ENCODE measurements at places on chromosomes 6 and 20.
A peak's percentile ranks its signal among the peaks of the same experiment; 100 is the strongest.

DNA sequence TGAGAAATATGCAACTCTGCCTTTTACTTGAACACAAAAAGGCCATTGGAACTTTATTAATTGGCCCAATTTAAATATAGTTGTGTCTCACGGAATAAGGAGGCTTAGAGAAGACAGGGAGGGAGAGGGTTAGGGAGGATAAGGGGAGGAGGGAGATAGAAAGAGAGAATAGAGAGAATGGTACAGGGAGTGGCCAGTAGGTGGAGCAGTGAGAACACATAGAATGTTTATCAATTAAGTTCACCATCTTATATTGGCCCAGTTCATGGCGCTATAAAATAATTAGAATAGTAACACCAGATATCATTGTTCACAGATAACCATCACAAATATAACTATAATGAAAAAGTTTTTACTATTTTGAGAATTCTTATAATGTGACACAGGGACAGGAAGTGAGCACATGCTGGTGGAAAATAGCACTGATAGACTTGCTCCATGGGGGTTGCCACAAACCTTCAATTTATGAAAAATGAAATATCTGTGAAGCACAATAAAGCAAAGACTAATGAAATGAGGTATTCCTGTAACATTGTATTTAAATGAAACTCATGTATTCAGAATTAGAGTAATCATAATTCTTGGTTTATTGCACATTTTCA is 374.1 kb upstream of the MANEA start:
- DNase-seq = no peak

- no peak for DNase-seq
Measured at GRCh38 chr6:15038013-15038791, 207.7 kb upstream of the JARID2 start.

DNA sequence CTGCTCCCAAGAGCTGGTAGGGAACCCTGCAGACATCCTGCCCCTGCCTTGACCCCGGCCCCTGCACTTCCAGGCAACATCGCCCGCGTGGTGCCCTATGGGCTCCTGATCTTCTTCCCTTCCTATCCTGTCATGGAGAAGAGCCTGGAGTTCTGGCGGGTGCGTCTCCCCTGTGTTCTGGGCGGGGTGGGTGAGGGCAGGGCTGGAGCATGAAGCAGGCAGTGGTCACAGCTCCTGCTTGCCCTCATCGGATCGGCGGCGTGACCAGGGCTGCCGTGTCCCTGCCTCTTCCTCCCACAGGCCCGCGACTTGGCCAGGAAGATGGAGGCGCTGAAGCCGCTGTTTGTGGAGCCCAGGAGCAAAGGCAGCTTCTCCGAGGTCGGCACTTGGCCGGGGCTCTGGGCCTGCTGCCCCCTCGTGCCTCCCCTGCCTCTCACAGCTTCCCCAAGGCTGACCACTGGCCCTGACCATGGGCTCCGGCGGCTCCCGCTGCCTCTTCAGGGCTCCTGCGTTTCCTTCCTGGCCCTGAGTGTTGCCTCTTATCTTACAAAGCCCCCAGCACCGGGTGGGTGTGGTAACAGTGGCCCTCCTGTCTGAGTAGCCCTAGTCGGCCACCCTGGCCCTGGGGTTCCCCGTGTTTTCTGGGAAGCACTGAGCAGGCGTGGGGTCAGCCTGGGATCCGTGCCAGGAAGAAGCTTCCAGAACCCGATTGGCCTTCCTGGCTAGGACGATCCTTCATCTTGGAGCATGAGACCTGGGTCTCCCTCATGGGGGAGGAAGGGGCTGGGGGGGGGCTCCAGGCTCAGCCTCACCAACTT is 8.0 kb upstream of the TNFRSF6B start:
- DNase-seq = no peak

- DNase-seq = peak; percentile 79
Measured at GRCh38 chr20:37627060-37627766, 66.6 kb upstream of the CTNNBL1 start.

DNA sequence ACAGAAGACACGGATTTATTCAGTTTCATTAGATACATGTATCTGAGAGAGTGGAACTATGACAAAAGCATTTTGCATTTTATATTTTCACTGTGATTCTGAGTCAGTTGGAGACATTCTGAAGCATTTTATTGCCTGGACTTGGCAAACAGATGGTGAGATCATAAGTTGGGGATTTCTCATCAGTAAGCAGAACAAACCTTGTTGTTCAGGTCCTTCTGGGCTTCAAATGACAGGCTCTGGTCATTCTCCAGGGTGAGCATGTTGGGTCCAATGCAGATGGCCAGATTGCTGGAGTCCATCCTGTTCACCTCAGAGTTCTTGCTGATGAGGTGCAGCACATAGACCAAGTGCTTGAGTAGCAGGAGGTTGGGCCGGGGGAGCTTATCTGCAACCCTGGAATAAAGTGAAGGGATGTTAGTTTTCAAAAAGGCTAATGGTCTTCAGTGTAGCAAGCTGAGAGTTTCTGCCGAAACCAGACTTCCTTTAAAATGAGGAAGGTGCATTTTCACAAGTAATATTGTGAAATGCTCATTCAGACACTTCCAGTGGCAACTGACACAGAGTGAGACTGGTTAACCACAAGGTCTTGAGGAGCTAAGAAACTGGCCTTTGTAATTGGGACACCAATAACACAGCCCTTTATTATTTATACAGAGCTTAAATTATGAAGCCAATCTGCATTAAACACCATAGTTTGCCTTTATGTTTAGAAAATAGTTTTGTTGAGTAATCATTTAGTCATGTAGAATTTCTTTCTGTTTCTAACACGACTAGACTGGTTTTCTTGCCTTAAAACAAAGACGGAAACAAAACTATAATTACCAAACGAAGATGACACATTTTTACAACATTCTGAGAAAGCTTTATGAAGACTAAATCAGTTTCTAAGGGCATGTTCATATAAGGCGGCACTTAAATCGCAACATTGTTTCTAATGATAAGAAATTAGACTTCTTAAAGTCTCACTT is 5.6 kb downstream of the TAGAP start:
- DNase-seq = no peak

GRCh38 chr20:33130568-33131061 is 37.3 kb upstream of the BPIFA2 start:
- DNase-seq = no peak

DNA sequence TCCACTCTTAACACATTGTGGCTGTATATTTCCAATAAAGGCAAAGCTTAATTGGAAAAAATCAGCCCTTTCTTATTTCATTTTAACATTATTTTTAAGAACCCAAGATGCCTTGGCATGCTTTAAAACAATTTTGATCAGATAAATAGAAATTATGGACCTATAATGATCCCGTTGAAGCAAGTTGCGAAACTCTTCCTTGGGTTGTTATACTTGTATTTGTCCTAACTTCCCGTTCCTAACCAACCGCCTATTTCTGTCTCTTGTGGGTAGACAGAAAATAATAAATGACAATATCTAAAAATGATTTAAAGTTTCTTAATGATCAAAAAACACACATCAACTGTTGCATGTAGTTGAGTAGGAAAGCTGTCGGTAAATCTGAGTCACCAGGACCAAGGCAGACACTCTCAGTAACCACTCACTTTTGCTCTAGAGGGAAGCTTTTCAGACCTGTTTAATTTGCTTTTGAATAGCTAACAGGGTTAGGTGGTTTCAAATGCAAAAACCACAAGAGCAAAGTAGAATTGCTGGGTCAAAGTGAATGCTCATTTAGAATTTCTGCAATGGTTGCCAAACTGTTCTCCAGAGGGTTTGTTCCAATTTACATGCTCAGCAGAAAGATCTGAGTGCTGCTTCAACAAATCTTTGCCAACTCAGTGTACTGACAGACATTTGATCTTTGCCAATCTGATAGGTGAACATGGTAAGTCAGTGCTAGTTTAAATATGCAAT is 34.2 kb upstream of the KCNK5 start:
- no peak for DNase-seq

DNA sequence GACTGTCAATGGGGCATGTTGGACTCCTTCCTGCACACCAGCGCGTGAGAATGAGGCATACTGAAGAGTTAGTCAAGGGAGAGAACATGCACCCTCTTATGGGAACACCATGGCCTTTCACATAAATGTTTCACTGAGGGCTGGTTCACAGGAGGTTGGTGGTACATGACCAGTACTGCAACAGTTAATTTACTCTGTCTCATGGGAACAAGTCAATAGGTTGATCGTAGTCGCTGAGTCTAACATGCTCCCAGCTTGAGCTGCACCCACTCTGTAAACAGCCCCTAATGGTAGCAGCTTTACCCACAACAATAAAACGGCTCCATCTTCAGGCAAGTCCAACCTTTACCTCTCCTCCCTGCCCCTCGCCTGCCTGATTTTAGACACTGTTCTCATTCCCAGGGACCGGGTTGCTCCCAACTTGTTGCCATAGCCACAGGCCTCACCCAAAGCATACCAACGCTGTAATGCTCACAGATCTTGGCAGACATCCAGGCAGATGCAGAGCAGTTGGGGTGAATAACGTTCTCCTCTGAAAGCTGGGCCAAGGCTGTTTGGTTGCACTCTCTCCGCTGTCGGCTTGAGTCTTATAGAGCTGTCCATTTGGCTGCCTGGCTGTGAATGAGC is 111.3 kb downstream of the LY86 start:
- peak; percentile 88 for DNase-seq

GRCh38 chr6:3119040-3119723 is 671 bp downstream of the BPHL start:
- no peak for DNase-seq

GRCh38 chr20:5654557-5654956 is 95.6 kb upstream of the SHLD1 start:
- no peak for DNase-seq

DNA sequence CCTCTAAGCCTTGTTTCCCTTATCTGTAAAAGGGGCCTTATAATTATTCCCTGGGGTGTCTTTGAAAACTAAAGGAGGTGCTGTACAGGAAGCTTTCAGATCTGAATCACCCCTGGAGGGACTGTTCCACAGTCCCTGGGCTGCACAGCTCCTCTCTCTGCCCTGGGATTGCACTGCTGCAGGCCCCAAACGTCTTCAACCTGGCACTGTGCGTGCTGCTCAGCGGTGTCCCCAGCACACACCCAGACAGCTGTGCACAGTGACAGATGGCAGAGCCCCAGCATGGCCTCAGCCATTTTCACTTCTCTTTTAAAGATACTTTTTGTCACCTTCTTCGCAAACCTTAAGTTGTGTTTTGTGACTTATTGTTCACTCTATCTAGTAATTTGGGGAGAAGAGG is 50.7 kb upstream of the INSM1 start:
- no peak for DNase-seq

GRCh38 chr6:134848076-134848475 is 101.8 kb downstream of the ALDH8A1 start:
- DNase-seq = no peak

GRCh38 chr20:22455259-22455658 is 129.1 kb downstream of the FOXA2 start:
- no peak for DNase-seq

DNA sequence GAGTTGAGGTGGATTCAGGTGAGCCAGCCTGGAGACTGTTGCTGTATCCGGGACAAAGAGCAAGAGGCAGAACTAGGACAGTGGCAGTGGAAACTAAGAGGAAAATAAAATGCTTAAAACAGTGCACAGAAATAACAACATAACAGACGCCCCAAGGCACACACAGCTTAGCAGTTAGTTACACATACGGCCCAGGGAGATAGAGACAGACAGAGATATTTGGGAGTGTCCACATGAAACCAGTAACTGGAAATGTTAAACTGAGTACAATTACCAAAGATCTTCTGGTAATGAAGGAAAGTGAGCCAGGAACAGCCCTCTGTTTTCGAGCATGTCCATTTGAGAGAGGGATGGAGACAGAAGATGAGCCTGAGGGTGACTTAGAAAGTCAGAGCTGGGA is 237.5 kb upstream of the QKI start:
- DNase-seq = no peak

DNA sequence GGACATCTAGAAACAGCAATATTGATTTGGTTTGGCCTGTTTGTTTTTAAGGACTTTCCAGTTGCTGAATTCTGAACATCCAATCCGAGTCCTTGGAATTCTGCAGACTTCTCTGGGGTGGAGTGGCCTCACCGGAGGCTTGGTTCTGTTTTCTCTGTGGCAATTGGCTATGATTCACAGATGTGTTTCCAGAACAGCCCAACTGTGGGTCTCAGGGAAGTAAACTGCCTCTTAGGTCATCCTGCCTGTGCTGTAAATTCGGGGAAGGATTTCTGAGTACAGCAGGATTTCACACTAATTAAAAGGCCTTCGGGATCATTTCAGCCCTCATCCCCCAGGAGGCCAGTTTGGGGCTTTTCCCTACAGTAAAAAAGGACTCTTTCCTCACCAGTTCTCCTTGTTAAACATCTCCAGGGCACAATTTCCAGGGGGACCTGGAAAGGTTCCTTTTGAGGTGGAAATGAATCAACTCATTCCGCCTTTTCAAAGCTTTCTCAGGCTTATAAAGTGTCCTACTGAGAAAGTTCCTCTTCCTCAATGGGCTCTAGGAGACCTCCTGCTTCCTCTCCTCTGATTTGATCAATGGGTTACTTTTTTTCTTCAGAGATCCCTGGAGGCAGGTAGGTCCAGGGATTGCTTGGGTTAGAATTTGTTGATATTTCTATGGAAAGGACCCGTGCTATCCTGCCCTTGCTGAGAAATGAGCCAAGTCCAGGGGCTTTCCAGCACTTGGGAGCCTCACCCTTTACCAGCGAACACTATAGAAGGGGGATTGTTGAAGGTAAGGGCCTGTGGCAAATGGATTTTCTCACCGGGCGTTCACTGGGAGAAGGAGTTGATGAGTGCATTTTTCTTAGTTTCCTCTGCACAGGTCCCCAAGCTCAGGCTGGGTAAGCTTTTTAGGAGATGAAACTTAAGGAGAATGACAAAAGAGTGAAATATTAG is 114.6 kb downstream of the CLIC5 start:
- no peak for DNase-seq

- no peak for DNase-seq
Measured at GRCh38 chr6:125198398-125198937, 44.9 kb downstream of the TPD52L1 start.

DNA sequence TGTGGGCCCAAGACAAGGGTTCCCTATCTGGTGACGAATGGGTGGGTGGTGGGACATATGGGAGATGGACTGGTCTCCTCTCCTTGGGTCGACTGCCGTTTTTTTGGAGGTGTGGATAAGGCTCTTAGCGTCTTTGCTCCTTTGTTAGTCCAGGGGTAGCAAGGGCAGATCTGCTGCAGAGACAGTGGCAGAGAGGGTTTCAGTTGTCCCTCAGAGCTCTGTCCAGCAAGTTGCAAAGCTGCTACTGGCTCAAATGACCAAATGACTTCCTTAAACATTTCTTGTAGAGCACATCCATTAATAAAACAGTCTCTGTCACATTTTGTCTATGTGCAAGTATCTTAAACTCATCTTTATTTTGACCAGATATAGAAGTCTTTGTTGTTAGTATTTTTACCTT is 508.0 kb upstream of the ADGRB3 start:
- no peak for DNase-seq

DNA sequence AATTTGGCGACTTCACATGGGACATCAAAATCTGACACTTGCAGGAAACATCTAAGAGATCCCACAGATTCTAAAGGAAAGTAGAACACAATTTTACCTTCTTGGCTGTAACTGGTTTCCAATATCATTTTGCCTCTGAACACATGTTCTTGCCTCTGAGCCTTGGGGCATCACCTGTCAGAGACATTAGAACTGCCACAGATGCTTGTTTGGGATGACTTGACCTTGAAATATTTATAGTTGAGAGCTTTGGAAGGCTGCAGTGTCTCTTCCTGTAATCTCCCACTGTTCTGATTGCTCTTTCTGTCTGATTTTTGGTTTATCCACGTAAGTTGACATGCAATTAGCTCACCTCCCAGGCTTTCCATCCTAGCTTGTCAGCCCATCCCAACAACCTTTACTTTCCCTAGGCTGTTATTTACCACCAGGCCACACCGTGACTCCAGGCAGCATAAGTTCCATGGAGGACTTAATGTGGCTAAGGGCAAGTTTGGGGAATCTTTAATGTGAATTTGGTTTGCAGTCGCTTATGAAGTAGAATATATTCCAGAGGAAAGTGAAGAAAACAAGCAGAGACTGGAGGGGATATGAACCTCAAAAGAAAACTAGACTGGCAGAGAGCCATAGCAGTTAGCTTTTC is 256.5 kb upstream of the RIN2 start:
- no peak for DNase-seq
